ENCODE measurements at places on chromosomes 5 and 9.

DNA sequence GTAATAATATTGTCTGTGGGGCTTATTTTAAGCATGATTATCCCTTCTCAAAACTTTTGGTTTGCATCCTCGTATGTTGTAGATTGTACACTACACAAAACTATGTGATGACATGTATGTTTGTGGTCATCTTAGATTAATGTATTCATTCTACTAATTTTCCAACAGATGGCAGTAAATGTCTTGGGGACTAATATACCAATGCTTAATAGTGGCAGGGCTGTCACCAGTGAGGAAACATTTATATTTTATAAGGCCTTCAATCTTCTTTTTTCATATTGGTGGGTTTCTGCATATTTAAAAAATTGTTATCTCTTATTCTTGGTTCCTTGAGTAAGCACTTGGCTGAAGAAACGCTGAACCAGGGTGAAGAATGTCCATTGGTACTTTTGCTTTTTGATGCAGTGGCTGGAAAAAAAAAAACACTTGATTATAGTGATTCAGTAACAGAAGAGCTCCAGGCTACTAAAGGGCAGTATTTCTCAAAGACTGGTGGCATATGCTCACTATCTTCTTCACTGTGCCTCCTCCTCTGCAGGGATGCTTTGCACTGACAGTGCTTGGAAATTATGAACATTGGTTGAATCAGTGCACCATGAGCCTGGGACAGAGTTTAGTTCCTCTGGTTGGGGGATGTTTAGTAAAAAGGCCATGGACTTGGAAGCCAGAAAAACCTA lies 530.3 kb downstream of the RASEF start:
- no peak for DNase-seq

DNA sequence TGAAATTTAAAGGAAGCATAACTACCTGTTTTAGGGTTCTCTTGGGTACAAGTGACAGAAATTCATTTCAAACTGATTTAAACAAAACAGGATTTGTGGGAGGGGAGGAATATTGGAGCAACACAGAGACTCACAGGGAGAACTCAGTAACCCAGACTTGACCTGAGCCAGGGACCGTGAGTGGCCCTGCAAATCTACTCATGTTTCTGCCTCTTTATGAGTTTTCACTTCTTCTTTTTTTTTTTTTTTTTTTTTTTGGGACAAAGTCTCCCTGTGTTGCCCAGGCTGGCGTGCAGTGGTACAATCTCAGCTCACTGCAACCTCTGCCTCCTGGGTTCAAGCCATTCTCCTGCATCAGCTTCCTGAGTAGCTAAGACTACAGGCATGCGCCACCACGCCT lies 405.6 kb upstream of the ZNF608 start:
- no peak for DNase-seq

DNA sequence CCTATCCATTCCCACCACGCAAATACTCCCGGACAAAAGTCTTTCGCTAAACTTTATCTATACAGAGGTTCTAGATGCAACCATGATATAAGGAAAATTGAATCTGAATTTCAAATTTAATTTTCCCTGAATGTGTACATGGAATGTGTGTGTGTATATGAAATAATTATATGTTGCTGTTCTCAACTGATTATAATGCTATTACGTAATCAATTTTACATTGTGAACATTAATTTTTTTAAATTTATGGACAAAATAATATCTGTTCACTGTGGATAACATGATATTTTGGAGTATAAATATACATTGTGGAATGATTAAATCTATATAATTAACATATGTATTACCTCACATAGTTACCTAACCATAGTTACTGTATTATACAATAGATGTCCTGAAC lies 1250.6 kb downstream of the EFNA5 start:
- no peak for DNase-seq

GRCh38 chr9:82457891-82458290 lies 469.3 kb downstream of the SPATA31D1 start:
- DNase-seq, result no peak

GRCh38 chr5:1011226-1011631 lies 2.6 kb downstream of the NKD2 start:
- no peak for DNase-seq

DNA sequence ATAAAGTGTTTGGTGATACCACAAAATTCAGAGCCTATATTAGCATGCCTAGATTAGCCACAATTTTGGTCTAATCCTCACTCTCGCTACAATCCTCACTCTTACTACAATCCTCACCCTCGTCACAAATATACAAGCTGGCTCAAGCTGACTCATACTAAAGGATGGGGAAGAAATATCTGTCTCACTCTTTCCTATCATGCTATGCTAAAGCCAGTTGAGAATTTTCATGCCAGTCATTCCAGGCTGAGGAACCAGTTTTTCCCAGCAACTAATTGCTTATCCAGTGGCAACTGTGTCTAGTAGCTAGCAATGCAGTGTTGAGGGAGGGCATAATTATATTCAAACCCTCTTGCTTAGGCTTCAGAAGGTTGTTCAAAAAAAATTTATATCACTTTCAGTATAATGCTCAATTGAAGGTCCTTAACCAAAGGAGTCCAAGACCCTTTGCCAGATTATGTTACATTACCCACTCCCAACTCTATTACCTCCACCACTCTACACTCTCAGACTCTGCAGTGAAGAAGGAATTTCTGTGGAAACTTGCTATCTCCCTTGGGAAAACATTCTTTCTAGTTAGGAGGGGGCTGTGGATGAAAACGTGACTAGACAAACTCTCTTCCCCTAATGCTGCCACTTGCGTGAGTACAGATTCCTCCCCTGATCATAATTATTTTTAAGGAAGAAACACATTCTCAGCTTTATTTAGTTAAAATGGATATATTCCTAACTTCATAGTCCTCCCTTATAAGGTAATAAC lies 810.3 kb upstream of the ACO1 start:
- peak; percentile 65 for DNase-seq

DNA sequence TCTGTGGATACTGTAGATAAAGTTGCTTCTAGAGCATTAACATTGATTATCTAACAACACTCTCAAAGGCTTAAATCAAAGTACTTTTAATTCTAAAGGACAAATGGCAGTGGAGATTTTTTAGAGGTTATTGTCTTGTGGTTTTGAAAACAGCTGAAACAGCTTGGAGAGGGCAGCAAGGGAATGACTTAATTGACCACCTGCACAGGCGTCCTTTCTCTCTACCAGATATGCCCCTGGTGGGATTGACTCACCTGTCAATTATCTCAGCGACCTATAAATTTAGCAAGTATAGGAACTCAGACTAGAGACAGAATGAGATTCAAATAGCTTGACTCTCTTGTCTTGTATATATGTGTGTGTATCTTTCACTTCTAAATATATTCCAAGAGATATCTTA lies 13.5 kb downstream of the ARL14EPL start:
- no peak for DNase-seq

- DNase-seq, result peak; percentile 52
Observed at GRCh38 chr9:70594386-70594944, 180.0 kb upstream of the KLF9 start.

- no peak for DNase-seq
Observed at GRCh38 chr9:68951879-68952659, 61.8 kb downstream of the PRKACG start.

- peak; percentile 5 for DNase-seq
Observed at GRCh38 chr5:165370794-165371193, 1865.4 kb downstream of the MAT2B start.

GRCh38 chr5:72130351-72130761 lies 23.1 kb downstream of the MAP1B start:
- DNase-seq, result peak; percentile 48

DNA sequence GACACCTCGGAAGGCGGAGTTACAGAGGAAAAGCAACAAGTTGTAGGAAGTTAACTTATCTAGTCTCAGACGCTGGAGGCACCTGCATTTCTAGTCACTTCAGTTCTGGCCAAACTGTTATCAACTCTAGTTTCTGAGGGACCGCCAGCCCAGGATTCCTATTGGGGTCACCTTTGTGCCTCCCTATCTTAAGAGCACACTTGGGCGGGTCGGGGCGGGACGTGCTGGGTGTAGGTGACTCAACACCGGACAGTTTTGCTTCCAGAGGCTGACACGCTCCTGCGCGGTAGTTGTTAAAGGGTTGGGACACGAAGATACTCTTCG lies 679 bp upstream of the KDM4C start:
- DNase-seq, result no peak

DNA sequence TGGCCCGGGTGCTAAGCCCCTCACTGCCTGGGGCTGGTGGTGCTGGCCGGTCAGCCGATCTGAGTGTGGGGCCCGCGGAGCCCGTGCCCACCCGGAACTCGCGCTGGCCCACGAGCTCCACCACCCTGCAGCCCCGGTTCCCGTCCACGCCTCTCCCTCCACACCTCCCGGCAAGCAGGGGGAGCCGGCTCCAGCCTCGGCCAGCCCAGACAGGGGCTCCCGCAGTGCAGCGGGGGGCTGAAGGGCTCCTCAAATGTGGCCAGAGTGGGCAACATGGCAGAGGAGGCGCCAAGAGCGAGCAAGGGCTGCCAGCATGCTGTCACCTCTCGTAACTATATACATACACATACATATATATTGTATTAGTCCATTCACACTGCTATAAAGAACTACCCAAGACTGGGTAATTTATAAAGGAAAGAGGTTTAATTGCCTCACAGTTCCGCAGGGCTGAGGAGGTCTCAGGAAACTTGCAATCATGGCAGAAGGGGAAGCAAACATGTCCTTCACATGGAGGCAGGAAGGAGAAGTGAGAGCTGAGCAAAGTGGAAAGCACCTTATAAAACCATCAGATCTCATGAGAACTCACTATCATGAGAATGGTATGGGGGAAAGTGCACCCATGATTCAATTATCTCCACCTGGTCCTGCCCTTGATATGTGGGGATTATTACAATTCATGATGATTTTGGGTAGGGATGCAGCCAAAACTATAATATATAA lies 56.8 kb downstream of the LIX1 start:
- no peak for DNase-seq

- no peak for DNase-seq
Observed at GRCh38 chr9:16206518-16206917, 653.7 kb downstream of the CCDC171 start.

- peak; percentile 77 for DNase-seq
Observed at GRCh38 chr5:173474881-173475287, 141.6 kb downstream of the BOD1 start.

DNA sequence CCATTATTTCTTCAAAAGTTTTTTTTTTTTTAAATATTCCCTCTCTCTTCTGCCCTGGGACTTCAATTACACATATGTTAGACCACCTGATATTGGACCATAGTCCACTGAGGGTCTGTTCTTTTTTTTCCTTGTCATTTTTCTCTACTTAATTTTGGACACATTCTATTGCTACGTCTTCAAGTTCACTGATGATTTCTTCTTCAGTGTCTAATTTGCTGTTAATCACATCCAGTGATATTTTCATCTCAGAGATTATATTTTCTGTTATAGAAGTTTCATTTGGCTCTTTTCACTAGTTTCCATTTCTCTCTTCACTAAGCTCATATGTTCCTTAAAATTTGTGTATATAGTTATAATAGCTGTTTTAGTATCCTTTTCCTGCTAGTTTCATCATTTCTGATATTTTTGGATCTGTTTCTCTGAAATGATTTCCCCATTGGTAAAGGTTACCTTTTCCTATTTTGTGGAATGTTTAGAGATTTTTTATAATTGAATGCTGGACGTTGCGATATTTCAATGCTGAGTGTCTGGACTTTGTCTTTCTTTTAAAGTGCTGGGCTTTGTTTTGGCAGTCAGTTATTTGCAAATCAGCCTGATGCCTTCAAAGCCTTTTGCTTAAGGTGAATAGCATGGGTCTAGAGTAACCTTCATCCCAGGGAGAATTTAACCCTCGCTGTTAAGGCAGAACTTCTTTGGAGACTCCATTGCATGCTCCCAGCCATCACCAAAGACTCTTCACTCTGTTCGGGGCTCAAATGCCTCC lies 111.8 kb downstream of the TTLL11 start:
- no peak for DNase-seq

DNA sequence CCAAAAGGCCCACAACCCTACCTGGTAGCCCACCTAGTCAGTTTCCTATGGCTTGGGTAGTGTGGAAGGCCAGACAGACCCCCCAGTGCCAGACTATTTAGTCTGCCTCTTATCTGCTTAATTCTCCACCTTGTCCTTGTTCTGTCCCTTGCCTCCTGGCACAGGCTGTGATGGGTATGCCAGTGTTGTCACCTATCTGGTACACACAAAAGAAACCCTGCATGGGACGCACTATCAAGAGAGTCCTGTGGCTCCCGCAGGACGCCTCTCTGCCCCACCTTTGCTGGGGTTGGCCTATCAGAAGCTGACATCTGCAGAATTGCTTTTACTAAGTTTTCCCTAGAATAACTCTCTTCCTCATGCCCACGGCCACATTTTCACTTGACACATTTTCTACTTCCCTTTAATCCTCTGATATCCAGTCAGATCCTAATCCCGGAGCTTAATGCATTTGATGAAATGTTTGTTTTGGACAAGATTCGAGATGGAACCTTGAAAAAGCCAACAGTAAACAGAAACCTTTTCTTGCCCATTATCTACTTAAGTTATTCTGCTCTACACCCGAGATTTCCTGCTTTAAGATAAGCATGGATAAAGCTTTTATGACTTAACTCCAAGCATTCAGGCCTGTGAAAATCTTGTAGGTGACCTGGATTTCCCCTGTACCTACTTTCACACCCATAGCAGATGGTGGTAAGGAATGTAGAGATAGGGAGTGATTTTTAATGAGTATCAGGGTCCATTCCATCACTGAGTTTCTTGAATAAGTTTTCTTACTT lies 468.5 kb downstream of the ZNF608 start:
- peak; percentile 78 for DNase-seq

DNA sequence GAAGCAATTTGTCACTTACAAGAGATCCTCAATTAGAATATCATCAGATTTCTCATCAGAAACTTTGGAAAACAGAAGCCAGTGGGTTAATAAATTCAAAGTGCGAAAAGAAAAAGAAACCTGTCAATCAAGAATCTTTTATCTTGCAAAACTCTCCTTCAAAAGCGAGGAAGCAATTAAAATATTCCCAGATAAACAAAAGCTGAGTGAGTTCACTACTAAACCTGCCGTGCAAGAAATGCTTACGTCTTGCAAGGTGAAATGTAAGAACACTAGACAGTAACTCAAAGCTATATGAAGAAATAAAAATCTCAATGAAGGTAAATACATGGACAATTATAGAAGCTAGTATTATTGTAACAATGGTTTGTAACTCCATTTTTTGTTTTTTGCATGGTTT lies 62.8 kb upstream of the IL33 start:
- no peak for DNase-seq

DNA sequence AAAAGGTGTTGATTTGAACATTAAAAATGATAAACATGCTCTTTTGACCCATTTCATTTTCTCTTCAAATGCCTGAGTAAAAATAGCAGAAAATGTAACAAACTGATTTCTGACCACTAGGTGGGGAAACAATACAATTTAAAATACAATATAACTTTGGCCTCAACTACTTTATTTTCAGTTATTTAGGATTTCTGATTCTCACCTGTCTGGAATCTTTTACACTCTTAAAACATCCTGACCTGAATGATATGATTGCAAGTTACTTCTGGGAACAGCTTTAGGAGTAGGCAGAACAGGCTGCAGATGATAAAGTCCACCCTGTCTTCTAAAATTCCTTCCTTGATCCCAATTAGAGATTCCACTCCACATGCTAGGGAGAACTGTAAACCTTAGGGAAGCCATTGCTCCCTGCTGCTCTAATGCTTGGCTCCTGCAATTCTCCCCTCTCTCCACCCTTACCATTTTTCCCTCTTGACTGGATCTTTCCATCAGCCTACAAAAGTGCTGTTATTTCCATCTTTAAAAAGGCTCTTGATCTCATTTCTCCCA lies 70.3 kb downstream of the FYB1 start:
- no peak for DNase-seq
